Fibroblast of skin of scalp (primary cell): ENCODE measurements at places on chromosomes 7 and 10.

DNA sequence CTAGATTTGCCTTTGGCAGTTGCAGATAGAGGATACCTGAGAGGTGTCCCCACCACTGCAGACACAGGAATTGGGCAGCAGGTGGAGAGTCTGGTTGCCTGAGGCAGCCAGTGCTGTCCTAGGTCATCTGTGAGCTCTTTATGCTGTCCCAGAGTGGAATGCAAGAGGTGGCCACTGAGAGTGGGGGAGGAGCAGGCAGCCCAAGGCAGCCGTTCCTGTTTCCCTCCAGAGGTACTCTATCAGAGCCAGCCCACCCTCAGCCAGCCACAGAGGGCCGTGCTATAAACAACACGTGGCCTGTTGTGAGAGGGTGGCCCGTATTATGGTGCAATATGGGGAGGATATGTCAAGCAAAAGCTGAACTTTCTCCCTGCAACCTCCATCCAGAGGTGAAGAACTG is 8.5 kb downstream of the LRRC18 start:
- DNase-seq: no peak

- peak; percentile 80 for DNase-seq
Measured at GRCh38 chr10:77160679-77161078, 476.9 kb downstream of the KCNMA1 start.

DNA sequence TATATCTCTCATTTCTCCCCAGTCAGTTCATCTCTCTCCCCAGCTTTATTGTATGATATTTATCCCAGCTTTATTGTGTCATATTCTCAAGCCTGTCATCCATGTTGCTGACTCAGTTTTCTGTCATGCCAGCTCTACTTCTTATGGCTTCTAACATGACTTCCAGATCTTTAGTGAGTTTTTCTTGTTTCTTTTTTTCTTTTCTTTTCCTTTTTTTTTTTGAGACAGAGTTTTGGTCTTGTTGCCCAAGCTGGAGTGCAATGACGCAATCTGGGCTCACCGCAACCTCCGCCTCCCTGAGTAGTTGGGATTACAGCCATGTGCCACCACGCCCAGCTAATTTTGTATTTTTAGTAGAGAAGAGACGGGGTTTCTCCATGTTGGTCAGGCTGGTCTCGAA is 28.7 kb upstream of the CALU start:
- no peak for DNase-seq

DNA sequence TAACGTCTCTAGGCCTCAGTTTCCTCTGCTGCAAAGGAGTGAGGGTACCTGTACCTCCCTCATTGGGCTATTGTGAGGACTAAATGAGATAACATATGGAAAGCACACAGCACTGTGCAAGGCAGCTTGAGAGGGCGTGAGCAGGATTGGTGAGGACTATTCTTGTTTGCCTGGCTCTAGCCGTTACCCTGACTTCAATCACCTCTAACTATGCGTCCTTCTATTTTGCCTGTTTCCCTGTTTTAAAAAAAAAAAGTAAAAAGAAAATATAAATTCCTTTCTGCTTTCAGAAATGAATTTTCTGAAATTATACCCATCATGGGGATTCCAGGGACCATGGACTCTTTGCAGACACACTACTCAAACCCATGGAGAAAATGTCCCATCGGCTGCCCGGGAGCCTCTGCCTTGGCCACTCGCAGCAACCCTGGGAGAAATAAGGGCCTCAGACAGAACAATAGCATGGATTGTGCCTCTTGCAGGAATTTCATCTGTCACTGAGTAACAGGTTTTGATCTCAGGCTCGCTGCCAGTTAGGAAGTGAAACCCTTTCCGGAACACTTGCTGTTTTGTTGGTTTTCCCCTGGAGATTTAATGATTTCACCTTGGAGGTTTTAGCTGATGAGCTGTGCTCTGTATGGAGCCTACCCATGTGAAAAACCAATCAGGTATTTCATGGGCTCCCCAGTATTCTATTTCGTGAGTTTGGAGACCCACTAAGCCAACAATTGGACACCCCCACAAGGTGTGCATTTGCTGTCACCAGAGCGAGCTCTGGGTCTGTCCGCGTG is 55.6 kb downstream of the STEAP1B start:
- no peak for DNase-seq

GRCh38 chr10:113849946-113850345 is 3.9 kb downstream of the DCLRE1A start:
- no peak for DNase-seq

- DNase-seq: no peak
Measured at GRCh38 chr10:59888781-59889435, 17.4 kb downstream of the CCDC6 start.

DNA sequence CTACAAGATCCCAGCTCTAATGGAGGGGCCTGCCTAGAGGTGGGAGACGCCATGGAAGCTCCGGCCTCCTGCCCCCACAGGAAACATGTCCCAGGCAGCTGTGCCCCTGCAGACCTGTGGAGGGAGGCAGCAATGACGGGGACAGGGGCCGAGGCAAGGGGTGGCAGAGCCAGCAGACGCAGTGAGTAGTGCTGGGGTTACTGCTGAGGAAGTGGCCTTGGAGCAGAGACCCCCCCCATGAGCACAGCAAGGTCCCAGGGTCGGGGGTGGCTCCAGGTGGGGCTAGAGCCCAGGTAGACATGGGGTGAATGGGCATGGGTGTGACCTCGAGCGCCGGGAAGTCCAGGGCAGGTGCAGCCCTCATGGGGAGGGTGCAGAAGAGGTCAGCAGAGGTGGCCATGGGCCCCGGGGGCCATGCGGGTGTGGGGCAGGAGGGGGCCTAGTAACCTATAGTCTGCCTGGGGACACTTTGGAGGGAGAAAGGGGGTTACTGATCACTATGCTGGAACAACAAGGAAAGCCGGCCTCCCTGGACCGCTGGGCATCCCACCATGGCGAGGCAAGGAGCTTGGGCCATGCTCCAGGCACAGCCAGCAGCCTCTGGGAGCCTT is 45.5 kb downstream of the JAKMIP3 start:
- no peak for DNase-seq

GRCh38 chr7:107014387-107015023 is 30.0 kb upstream of the PRKAR2B start:
- peak; percentile 1 for DNase-seq

DNA sequence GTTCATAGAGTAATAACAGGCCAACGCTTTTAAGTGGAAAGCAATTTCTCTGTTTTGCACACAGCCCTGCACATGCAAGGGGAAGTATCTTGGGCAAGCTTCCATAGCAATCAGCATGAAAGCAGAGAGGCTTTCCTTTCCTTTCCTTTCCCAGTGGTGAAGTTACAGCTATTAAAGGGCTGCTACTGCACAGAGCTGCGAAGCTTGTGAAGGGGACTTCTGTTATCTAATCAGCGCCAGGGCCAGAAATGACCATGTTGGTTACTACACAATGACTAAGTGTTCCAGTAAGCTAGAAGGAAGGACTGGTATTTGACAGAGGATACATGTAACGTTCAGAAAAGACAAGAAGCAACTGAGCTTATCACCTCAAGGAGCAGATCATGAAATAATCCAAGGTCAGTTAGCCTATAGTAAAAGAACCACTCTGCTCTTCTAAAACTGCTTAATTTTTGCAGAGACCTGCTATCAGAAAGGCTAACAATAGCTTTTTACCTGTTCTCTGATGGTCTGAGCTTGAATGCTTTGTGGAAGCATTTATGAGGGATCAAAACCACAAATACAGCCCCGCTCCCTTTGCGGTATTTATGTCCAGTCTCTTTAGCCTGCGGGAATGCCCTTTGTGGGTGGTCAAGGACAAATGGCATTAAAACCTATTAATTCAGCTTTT is 45.9 kb downstream of the SGMS1 start:
- peak; percentile 25 for DNase-seq

DNA sequence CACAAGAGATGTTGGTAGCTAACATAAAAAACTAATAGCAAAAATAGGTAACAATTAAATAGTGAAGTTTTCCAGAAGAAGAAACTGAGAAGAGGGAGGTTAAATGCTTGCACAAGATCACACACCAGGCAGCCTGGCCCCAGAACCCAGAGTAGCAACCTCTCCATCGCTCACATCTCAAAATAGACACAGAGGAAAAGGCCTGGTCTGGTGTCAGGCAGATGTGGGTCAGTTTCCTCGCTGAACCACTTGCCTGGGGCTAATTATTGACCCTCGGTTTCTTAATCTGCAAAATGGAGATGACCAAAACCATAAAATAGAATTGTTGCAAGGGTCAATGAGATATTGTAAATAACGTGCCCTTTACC is 44.5 kb upstream of the STK17A start:
- DNase-seq: no peak

DNA sequence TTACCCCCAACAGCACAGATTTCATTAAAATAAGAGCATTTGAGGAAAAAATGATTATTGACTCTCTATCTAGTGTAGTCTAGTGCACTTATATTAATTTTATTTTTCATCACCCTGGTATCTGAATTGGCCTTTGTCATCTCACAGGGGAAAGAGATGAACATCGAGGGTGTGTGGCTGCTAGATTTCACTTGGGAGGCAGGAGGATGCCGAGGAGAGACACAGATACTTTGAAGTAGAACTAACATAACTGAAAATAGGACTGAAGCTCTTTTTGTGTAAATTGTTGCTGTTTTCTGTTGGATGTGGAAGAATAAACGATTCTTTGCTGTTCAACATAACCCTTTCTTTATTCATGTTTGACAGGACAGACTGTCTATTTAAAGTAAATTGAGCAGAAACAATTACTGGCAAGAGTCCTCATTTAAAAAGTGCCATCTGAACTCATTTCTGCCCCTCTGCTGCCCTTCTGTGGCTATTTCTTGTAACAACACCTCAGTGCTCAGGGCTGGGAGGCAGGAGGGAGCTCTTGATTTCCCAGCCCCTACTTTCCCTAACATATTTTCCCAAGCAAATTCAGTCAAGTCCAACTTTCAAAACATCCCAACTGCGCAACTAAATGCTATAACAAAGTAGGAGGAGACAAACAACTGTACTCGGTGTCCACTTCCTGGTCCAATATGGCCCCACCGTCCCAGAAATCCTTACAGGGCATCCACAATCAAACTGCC is 15.6 kb downstream of the LYZL1 start:
- peak; percentile 75 for DNase-seq

- peak; percentile 52 for DNase-seq
Measured at GRCh38 chr7:31114593-31115343, 62.7 kb downstream of the ADCYAP1R1 start.

- DNase-seq: peak; percentile 66
Measured at GRCh38 chr10:91420868-91421267, 10.7 kb downstream of the HECTD2 start.

DNA sequence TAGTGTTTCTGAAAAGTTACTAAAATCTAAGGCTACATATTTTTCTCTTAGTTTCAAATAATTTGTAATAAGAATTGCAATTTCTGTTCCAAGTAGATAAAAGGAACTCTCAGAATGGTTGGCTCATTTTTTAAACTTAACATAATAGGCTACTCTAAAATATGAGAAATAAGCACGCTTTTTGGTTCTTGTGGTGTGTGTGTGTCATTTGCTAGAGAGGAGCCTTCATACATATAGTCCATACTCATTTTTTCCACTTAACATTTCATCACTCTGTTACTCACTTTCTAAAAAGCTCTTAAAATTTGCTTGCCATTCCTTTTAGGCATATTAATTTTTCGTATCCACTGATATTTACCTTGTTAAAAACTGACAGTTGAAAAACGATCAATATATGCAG is 74.0 kb upstream of the VWDE start:
- DNase-seq: no peak

DNA sequence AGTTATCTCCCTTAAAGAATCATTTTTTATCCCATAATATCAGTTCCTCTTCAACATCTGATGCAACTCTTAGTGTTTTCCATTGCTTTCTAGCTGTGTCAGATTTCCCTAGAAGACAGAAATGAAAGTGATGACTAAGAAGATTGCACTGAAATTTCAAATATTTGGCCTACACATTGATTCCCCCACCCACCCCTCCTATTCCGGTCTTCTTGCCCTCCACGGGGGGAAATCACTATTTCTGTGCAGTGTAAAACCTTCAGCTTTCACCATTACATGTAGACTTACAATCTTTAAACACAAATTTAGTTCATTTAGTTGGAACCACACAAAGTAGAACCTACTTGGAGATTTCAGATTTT is 63.7 kb upstream of the IL6 start:
- peak; percentile 91 for DNase-seq

GRCh38 chr10:12949248-12949647 is 52.3 kb downstream of the CCDC3 start:
- no peak for DNase-seq

- DNase-seq: peak; percentile 44
Measured at GRCh38 chr10:113007821-113008220, 57.8 kb downstream of the TCF7L2 start.

GRCh38 chr7:117802660-117803059 is 70.6 kb downstream of the CTTNBP2 start:
- DNase-seq: no peak

DNA sequence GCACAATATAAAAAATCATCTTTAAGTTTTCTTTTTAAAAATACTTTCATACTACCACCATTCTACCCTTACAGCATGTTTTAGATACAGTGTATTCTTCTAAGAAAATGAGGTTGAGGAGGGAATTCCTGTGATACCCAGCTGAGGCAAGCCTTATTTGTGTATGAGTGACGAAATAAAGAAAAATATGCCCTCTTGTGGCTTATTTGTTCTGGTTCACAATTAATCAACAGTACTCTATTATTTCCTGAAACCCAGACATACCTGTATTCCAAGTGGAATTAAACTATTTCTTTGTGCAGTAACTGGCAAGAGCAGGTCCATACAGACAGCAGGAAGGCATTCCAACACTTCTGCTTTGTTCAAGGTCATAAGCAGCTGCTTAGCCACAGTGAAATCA is 4.5 kb upstream of the SEMA3D start:
- DNase-seq: peak; percentile 46

- peak; percentile 59 for DNase-seq
Measured at GRCh38 chr10:60048091-60048501, 141.7 kb upstream of the CCDC6 start.

DNA sequence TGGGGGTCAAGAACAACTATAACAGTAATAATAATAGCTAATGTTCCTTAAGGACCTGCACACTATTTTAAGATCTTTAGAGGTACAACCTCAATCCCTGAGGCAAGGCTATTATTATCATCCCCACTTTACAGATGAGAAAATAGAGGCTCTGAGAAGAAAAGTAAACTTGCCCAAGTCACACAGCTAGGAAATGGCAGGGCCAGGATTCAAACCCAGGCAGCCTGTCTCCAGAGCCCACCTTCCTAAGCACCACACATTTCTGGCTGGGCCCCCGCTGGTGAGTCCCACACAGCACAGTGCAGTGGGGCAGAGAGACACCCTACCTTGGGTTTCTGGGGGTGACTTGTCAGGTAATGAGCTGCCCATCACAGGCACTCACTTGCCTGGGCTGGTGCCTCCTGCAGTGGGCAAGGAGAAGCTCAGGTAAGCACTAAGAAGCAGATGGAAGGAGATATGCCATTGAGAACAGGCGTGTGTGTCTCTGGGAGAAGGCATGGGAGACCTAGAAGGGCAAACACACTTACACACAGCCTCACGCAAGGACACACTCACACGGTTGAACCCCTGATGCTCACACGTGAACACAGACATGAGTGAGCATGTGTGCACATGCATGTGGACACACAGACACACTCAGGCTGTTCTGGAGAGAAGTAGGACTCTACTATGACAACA is 104.4 kb upstream of the ZMIZ1 start:
- DNase-seq: no peak
